ENCODE measurements at places on chromosomes 1 and 21. TPM values are rescaled to one million over a fixed set of nuclear protein-coding genes. Genes with fewer than 3 reads are reported as not detected.

The LRIF1 gene
- 21.1 TPM for total RNA-seq

DNA sequence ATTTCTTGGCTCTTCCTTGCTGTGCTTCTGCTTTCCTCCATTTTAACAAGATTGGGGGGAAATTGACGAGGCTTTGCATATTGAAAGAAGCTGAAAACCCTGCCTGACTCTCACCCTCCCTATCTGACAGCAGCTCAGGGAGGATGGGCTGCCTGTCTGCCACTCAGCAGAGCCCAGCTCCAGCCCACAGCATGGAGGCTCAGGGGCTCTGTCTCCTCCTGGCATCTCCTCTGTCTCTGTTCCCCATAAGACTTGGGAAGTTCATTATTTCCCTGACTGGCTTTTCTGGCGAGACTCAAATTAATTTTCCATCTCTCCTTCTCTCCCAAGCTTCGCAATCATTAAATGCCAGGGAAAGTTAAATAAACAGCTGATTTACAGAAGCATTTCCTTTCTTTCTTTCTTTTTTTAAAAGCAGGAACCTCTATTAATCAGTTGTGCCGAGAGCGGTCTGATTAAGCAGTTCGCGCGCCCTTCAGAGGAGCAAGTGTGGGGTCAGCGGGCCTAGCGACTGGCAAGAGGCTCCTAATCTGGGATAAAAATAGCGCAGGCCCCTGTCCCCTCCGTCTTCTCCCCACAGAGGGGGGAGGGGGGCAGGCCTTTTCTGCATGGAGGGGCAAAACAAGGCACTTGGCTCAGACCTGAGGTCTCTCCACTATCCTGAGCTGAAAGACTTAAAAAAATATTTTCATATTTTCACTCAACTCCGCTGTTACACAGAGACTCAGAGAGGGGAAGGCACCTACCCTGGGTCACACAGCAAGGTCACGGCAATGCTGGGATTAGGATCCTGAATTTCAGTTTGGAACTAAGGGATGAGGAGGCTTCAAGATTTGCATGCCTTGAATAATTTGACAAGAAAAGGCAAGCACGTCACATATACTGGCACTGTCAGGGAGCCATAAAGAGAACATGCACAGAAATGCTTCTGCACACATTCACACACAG is 170.4 kb downstream of the ACTL8 start:
- DNase-seq = no peak

The CFAP141 gene
- total RNA-seq = not detected

DNA sequence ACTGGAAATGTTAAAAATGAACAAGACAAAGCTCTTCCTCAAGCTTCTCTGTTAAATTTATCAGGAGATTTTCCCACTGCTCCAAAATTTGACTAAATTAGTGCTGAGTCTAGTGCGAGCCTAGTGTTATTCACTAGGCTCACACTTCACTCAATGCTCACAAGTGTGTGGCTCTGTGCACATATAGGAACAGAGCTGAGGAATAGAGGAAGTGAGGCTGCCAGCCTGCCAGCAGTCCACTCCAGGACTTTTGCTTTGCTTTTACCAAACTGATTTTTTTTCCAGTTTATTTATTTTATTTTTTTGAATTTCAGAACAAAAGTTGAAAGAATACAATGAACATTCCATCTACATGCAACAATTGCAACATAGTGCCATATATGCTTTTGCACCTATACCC is 87.2 kb downstream of the VAV3 start:
- DNase-seq = no peak

The TMEM125 gene
- 0.78 TPM for total RNA-seq

DNA sequence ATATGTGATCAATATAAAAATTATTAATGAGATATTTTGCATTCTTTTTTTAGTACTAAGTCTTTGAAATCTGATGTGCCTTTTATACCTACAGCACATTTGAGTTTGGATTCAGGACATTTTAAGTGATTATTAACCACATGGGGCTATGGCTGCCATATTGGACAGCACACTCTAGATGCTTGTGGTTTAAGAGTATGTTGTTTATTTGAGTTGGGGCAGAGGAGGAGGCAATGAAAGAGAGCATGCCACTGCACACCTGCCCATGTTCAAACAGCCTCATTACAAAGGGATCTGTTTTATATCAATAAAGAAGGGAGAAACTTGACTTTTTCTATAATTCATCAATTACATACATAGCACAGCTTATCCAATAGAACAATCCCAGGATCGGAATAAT is 99.4 kb upstream of the EDEM3 start:
- DNase-seq = no peak

DNA sequence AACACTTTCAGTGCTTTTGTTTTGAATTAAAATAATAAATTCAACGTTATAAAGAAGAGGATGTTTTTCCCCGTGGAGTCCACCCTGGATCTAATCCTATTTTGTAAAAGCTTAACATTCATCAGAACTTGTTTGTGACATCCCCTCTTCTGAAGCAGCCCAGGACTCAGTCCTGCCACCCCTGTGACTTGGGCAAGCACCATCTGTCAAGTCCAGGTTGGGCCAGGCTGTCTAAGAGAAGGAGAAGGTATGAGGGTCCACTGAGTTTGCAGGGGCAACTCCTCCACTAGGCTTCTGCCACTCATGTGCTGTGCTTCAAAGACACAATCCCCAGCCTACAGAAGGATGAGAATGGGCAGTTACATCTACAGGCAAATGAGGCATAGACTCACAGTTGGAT is 59.7 kb downstream of the MT1HL1 start:
- no peak for DNase-seq

DNA sequence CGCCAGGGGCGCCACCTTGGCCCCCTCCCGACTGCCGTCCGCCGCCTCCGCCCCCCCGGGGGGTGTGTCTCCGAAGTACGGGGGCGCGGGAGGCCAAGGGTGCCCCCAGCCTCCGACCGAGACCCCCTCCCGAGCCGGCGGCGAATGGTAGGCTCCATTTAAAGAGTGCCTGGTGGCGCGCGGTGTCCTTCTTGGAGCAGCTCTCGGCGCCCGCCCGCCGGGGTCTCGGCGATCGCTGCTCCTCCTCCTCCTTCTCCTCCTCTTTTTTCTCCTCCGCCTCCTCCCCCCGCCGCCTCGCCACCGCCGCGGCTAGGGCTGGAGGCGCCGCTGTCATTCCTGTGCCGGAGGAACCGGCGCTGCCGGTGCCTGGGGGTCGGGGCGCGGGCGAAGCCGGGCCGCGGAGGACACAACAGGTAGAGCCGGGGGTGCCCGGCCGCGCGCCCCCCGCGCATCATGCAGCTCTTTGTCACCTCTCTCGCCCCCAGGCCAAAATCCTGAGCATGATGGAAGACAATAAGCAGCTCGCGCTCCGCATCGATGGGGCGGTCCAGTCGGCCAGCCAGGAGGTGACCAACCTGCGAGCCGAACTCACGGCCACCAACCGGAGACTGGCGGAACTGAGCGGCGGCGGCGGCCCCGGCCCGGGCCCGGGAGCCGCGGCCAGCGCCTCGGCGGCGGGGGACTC is at the start of gene KAZN:
Gene KAZN (plus strand): TSS at position 188 of the 685 bp plus-strand sequence.
- no peak for DNase-seq

GRCh38 chr1:235601104-235601503 is 48.5 kb downstream of the GNG4 start:
- DNase-seq = no peak

- no peak for DNase-seq
These were observed 77.0 kb upstream of the POU3F1 start for GRCh38 chr1:38123356-38124135.

GRCh38 chr1:96236156-96236739 is 485.3 kb upstream of the PTBP2 start:
- DNase-seq = peak; percentile 1

The TNFRSF18 gene
- not detected for total RNA-seq

DNA sequence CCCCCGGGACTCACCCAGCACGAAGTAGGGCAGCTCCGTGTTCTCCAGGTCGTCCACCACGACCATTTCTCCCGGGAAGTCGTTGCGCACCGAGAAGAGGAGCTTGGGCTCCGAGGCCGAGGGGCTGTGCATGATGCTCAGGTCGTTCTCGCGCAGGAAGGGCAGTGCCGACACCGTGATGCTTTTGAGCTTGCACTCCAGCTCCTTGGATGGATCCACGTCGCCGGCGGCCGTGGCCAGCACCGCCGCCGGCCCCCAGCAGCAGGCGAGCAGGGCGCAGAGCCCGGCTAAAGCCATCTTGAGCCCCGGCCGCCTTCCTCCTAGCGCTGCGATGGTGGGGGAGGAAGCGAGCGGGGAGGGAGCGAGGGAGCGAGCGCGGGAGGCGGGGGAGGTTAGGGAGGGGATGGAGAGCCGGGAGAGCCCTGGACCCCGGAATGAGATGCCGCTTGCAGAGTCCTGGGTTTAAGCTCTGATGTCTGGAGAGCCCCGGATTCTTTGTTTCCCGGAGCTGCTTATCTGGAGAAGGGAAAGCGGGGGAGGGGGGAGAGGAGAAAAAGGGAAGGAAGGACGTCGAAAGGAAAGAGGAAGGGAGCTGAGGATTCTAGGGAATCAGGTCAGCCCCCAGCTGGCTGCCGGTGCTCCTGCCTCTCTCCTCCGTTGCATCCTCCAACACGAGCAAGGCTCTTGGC is at the start of gene ASTN1:
Gene ASTN1 (minus strand): TSS at position 333 of the 689 bp plus-strand sequence. CDS start 36 bp downstream, at position 297.
- peak; percentile 56 for DNase-seq

- peak; percentile 7 for DNase-seq
These were observed 143.4 kb downstream of the ZZZ3 start for GRCh38 chr1:77538956-77539518.

The GJA9 gene
- total RNA-seq = not detected

GRCh38 chr1:70220517-70221237 is 503 bp upstream of the SRSF11 start:
- DNase-seq = no peak

The S100A8 gene
- total RNA-seq = 3.9 TPM

DNA sequence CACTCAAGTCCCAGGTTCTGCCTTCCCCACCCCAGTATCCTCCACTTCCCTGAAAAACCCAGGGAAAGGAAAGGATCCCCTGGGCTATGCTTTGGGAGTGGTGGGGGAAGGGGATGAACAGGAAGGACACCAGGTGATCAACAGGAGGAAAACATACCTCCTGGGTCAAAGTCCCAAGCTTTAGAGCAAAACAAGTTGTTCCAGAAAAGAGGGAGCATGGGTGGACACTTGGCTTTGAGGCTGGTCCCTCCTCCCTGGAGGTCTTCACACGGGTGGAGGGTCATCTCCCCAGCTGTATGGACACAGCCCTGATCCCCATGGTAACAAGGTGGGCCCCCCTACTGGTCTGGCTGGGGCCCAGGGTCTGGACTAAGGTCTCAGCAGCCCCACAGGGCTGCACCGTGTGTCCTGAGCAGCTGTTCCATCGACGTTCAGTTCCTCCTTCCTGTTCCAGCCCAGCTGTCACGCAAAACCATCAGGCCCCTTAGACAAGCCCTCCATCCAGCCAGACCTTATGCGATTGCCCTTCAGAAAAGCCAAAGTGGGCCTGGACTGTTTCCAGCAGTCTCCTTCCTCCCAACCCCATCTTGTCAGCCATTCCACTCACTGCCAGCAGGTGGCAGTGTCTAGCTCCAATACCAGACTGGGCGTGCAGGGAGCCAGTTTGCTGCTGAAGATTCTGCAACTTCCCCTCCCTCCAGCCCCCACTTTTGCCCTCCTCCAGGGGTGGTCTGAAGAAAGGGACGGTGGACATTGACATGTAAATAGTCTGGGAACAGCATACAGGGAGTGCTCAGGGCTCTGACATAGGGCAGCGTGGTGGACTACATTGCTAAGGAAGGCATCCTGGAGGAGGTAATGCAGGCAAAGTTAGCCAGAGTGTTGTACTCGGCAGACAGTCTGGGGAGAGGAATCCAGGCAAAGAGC is 2.9 kb upstream of the PDZK1IP1 start:
- peak; percentile 17 for DNase-seq

The OR2T11 gene
- not detected for total RNA-seq

- no peak for DNase-seq
These were observed 111.4 kb upstream of the HOOK1 start for GRCh38 chr1:59703226-59703917.

The RNU1-1 gene
- under 0.01 TPM for total RNA-seq

- no peak for DNase-seq
These were observed 5.9 kb upstream of the BCL2L15 start for GRCh38 chr1:113893267-113893666.

The GLIS1 gene
- total RNA-seq = not detected

The TFF3 gene
- not detected for total RNA-seq

The HMGCL gene
- total RNA-seq = 13.7 TPM

- no peak for DNase-seq
These were observed 107.9 kb downstream of the RUNX1 start for GRCh38 chr21:34941162-34941561.

- DNase-seq = no peak
These were observed 8.1 kb downstream of the MTHFR start for GRCh38 chr1:11797525-11798216.

DNA sequence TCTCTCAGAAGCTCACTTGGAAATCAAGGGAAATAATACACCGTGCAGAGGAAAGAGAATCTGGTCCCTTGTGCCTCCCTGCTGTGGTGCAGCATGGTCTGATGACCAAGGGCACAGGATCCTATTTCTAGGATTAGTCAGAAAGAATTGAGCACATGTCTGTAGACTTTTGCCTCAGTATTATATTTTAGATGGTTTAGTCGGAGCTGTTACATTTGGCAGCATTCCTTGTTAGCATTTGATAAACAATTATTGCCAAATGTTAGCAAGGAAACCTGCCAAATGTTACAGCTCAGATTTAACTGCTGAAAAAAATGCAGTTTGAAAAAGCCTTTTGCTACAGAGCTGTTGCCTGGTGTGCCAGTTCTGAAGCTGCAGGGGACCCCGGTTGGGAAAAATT is 183.5 kb upstream of the DPYD start:
- DNase-seq = no peak

GRCh38 chr1:175862408-175862807 is 119.0 kb upstream of the TNR start:
- DNase-seq = no peak

The PRDM16 gene
- total RNA-seq = 6.7 TPM

DNA sequence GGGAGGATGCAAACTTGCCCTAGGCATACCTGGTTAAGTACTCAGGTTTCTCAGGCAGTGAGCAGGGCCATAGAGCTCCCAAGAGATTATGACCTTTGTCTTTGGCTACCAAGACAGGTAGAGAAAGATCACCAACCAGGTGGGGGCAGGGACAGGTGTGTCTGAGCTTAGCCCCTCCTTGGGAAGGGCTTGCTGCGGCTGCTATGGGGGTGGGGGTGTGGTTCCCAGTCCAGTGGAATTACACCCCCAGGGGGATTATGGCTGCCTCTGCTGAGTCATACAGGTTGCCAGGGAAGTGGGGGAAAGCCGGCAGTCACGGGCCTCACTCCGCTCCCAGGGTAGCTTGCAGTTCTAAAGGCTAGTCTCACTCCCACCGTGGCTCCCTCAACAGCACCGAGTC is 65.2 kb upstream of the FAM163A start:
- no peak for DNase-seq

GRCh38 chr1:46705408-46705807 is 13.5 kb downstream of the EFCAB14 start:
- no peak for DNase-seq

Measured in occipital lobe (tissue), 3 donors.